AG09319 (cell line): ENCODE measurements at places on chromosomes 7 and 10.

- DNase-seq, result no peak
Observed at GRCh38 chr7:116715077-116715476, 43.1 kb downstream of the MET start.

DNA sequence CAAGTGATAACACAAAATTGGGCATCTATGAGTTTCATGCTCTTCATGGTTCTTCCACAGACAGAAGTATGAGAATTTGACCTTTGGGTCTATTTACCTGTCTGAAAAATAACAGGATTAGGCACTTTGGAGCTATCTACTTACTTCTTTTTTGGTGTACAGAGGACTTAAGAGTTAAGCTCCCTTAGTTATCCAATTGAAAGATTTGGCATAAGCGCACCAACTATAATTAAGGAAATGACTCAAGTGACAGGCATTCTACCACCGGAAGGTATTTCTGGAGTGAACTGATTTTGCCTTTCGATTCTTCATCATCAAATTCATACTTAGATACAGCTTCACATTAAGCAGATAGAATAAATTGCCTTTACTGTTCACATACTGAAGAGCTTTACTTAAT, 43.9 kb downstream of the IFIT5 start:
- no peak for DNase-seq

DNA sequence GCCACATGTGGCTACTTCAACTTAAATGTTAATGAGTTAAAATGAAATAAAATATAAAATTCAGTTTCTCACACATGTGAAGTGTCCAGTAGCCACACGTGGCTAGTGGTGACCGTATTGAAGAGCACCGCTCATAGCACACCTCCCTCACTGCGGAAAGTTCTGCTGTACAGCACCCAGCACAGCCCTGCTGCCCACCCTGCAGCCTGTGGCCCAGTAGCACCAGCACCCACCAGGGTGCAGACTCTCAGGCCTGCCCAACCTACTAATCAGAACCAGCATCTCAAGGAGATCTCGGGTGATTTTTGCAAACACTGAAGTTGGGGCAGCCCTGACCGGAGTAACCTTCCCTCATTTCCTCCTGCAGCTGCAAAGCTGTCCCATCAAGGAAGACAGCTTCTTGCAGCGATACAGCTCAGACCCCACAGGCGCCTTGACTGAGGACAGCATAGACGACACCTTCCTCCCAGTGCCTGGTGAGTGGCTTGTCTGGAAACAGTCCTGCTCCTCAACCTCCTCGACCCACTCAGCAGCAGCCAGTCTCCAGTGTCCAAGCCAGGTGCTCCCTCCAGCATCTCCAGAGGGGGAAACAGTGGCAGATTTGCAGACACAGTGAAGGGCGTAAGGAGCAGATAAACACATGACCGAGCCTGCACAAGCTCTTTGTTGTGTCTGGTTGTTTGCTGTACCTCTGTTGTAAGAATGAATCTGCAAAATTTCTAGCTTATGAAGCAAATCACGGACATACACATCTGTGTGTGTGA, 162.8 kb upstream of the LANCL2 start:
- no peak for DNase-seq

- DNase-seq, result no peak
Observed at GRCh38 chr7:30027065-30027456, 559 bp upstream of the FKBP14 start.

GRCh38 chr7:63931985-63932577, 66.6 kb upstream of the ZNF722 start:
- no peak for DNase-seq

DNA sequence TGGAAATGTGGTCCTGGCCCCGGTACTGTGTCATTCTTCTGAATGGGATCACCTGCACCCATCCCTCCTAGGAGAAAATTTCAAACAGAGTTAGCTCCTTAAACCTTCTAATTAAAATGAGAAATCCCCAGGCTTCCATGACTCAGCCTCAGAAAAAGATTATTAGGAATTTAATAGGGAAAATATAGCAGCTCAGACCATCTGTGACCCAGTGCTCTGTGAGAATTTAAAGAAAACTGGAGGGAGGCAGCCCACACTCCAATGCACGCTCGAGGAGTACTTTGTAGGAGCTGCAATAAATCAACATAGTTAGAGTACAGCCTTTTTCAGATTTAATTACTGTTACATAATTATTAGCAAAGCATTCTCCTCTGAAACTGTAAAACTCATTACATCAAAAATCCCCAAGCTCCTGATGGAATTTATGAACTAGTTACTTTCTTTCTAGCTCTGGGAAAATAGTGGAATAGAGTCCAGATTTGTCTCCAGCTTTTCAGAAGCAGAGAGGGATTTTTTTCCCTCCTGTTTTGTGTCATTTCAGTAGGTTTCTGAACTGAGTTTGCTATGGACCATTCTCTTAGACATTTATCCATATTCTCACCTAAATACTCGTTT, 30.1 kb downstream of the NEUROD6 start:
- DNase-seq, result no peak

- no peak for DNase-seq
Observed at GRCh38 chr7:108515013-108515412, 10.9 kb downstream of the PNPLA8 start.

DNA sequence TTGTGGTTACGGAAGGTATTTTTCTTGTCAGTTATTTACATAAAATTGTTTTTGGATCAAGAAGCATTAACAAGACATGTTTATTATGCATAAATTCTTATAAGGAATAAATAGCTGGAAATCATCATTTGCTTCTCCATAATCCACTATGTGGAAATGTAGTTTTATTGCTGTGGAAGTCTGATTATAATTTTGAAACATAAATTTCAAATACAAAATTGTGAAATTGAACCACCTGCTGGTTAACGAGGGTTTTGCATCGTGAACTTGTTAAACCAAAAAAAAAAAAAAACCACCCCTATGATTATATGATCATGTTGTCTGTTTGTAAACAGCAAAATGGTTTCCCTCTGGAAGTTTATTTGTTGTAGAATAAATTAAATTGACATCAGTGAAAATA, 25.9 kb downstream of the ABRAXAS2 start:
- no peak for DNase-seq
